ENCODE measurements at places on chromosomes 2 and 18. TPM values are rescaled to one million over a fixed set of nuclear protein-coding genes. Genes with fewer than 3 reads are reported as not detected.
A peak's percentile ranks its signal among the peaks of the same experiment; 100 is the strongest.

DNA sequence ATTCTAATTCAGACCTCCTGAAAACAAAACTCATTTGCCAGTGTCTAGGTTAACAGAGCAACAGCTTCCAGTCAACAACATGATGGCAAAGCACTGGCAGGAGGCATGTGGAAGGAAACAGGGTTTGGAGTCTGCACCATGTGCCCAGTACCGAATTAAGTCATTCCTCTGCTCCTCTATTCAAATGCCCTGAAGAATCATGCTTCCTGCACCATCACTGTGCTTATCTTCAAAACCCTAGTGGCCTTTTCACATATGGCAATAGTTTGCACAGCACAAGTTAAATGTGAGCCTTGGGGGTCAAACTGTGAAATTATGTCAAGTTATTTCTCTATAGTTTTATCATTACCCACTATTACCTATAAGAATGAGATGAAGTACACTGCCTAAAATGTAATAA is 75.4 kb upstream of the GRB14 start:
- DNase-seq = no peak

Gene TXNDC2
- total RNA-seq = not detected

- no peak for DNase-seq
Observed at GRCh38 chr2:143503280-143503679, 374.1 kb downstream of the ARHGAP15 start.

DNA sequence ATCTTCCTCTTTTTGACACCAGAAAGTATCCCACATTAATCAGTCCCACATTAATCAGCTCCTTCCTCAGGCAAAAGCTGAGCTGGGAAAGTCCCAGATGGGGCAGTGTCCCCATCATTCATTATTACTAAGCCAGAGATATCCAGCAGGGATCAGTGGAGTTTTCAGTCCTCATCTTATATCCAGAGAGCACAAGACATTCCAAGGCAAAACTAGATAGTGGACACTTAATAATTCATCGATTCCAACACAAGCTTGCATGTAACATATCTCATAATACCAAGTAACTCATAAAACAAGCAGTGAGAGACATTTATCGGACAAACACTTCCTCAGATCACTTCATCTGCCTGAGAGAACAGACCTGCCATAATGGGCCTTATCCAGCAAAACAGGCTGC is 53.1 kb downstream of the MCFD2 start:
- DNase-seq = no peak

Gene SERPINB13
- total RNA-seq = not detected

GRCh38 chr18:63514888-63515678 is 27.1 kb upstream of the SERPINB12 start:
- no peak for DNase-seq

DNA sequence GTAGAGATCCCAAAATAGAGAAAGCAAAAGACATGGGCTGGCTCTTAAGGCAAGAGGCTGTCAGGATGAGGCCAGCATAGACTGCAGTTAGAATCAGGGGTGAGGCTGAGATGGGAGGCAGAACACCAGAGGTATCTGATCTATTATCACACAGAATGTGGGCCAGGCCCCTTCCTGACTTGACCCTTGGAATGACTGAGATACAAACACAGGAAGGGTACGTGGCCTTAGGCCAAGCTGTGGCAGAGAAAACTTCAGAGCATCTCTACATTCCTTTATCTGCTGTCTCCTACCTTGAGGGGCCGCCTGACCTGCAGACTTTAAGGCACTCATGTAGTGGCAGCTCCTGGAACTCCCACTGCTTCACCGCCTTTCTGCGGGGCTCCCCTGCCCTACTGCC is 28.4 kb downstream of the TMEM17 start:
- no peak for DNase-seq

GRCh38 chr18:36366994-36367839 is 69.7 kb downstream of the FHOD3 start:
- DNase-seq = no peak

- no peak for DNase-seq
Observed at GRCh38 chr2:241996100-241996499, 126.6 kb downstream of the RTP5 start.

GRCh38 chr2:193679847-193680246 is 1485.1 kb upstream of the TMEFF2 start:
- DNase-seq = no peak

DNA sequence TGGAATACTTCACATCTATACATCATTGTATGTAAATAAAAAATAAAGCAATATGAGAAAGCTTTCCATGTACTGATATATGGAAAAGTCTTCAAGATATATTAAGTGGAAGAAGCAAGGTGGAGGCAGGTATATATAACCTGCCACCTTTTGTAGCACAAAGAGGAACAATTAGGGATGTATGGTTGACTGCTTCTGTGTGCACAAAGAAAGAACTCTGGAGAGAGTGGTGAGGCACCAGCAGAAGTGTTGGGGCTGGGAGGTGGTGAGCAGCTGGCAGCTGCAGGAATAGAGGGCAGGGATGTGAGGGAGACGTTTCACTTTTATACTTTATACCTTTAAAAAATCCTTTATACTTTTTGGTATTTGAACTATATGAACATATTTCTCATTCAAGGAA is 26.1 kb downstream of the KIF5C start:
- no peak for DNase-seq

Gene CYP1B1
- 17.5 TPM for total RNA-seq

DNA sequence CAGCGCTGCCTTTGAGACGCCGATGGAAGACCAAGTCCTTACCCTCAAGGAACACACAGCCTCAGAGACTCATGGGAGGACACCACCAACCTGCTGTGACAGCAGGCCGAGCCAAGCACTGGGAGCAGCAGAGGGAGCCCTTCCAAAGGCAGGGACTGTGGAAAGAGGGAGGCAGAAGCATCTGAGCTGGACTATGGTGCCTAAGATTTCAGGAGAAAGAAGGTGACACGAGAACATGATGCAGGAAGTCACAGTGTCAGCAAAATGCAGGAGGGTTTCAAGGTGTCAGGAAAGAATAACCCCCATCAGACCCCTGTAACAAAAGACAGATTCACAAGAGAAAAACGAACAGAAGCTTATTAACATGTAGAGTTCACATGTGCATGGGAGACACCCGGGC is 24.2 kb upstream of the COX7A2L start:
- no peak for DNase-seq

Gene SETBP1
- 38.9 TPM for total RNA-seq

GRCh38 chr2:105969552-105969951 is 224.5 kb downstream of the UXS1 start:
- DNase-seq = peak; percentile 26

DNA sequence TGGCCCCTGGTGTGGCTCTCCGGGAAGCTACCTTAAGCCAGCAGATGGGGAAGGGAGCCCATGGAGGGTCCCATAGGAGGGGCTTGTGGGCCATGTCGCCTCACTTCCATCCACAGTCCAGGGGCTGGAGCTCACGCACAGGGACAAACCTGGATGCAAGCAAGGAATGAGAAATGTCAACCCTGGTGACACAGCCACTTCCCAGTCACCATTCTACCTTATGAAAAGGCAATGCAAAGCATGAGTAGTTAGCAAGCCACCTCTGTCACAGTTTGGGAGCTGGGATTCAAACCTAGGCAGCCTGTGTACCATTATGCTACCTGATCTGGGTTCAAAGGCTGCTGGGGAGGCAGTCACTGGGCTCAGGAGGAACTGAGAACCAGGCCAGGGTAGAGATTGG is 170.0 kb upstream of the KLHL29 start:
- DNase-seq = no peak

- DNase-seq = no peak
Observed at GRCh38 chr2:62831729-62832128, 126.2 kb downstream of the EHBP1 start.

- DNase-seq = no peak
Observed at GRCh38 chr2:176763851-176764404, 448.7 kb upstream of the HNRNPA3 start.

DNA sequence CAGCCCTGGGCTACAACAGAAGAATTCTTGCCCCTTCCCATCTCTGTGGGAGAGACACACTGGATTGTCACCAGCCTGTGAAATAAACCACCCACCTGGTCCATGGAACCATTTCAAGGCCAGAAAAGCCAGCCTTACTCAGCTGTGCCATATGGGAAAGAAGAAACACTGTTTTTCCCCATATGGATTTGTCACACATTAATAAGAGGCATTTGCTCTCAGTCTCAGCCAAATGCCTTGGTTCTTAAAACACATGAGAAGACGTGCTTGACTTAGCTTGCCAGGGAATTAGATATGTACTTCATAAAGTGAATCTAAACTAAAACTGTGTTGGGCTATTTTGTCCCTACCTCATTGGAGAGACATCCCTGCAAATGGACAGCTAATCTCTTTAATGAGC is 308.6 kb upstream of the TNP1 start:
- DNase-seq = no peak

GRCh38 chr2:206641226-206641625 is 1.1 kb upstream of the FAM237A start:
- DNase-seq = no peak

DNA sequence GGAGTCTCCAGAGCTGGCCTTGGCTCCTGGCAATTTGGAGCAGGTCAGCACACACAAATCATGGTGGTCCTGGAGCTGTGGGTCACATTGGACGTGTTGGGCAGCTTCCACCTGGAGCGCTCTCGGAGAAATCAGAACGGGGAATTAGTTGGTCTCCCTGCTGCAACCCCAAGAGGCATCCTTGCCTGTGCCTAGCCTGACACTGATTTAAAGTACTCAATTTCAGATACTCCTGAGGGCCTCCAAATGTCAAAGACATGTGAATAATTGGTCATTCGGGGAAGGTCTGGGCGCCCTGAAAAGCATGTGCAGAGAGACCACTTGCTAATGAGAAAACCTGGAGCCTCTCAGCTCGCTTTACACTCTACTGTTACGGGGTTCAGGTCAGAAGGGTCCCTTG is 145.5 kb upstream of the AGAP1 start:
- DNase-seq = no peak
